ENCODE measurements at places on chromosomes 7 and 10. TPM values are rescaled to one million over a fixed set of nuclear protein-coding genes. Genes with fewer than 3 reads are reported as not detected.

The SPDYE2B gene
- not detected for total RNA-seq

The TMEM168 gene
- 17.4 TPM for total RNA-seq

The NEURL1 gene
- 1.8 TPM for total RNA-seq

The PTPRZ1 gene
- total RNA-seq = not detected

The CHAT gene
- total RNA-seq = not detected

The ANKRD22 gene
- 0.12 TPM for total RNA-seq

DNA sequence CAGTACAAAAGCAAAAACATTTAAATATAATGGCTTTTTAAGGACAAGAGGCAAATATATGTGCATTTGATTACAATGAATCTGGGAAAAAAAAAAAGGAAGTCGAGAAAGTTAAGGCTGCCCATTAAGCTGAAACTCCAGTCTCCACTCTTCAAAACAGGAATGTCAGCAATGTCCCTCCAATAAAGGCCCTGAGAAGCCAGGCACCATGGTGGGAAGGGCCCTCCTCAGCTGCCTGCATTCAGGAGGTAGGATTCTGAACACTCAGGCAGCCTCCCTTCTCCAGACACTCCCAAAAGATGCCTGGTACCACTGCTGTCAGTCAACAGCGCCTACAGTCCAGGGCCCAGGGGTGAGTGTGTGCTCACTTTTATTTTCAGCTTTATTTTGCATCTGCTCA lies 121.3 kb upstream of the MGMT start:
- no peak for DNase-seq

- no peak for DNase-seq
Measured at GRCh38 chr10:127154831-127155620, 41.4 kb downstream of the INSYN2A start.

- DNase-seq = no peak
Measured at GRCh38 chr10:30036341-30036740, 23.0 kb downstream of the JCAD start.

- DNase-seq = no peak
Measured at GRCh38 chr10:72466018-72466417, 111.3 kb upstream of the DNAJB12 start.

GRCh38 chr10:121981346-121981745 lies 6.3 kb upstream of the NSMCE4A start:
- no peak for DNase-seq

DNA sequence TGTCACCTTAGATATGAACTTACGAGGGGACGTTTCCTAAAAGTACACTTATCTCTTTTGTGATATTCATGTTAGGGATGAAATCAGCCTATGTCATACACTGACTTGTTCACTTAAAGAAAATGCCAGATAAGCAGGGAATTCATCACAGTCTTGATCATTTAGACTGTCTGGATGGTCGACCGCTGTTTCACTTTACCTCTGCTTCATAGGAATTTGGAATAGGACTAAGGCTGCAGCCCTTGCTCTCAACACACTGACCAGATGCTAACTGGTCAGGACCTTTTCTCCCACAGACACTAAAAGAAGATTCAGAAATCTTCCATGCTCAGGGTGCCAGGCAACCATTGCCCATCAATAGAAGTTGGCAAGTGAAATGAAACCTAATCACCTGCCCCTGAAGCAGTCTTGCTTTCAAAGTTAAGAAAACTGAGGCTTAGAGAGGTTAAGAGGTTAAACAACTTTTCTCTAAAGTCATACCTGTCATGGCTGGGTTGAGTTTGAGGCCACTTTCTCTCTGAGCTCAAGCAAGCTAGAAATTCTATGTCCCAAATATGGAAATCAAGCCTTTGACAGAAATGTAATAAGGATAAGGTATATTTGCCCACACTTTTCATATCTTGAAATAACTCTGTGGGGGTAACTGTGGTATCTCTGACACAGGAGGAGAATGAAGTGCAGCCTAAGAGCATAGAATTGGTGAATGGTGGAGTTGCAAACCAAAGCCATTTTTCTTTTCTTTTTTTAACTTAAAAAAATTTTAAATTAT lies 77.1 kb downstream of the MAP3K8 start:
- no peak for DNase-seq

DNA sequence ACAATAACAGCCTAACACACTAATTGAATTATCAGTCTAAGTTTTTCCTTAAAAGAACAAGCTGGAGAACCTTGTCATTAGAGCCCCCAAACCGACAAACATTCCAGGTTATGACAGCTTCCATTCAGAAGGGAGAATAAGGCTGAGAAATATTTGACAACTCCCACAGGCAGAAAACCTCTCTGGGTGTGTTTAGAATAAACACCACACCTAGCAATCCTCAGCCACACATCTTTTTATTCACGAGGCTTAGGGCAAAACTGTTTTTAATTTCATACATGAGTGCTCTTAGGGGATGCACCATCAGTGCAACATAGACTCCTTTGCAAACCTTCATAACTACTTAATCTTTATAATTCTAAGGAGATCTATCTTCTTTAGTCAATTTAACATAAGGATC lies 24.2 kb downstream of the STN1 start:
- DNase-seq = no peak

All from activated CD4-positive, alpha-beta memory T cell treated with anti-CD3 and anti-CD28 coated beads for 36 hours (primary cell).